CD4-positive, alpha-beta T cell treated with Interleukin-1 beta for 1 hour (primary cell): ENCODE measurements at places on chromosomes 6 and 20.

- no peak for DNase-seq
Measured at GRCh38 chr6:84052204-84052882, 18.8 kb downstream of the MRAP2 start.

DNA sequence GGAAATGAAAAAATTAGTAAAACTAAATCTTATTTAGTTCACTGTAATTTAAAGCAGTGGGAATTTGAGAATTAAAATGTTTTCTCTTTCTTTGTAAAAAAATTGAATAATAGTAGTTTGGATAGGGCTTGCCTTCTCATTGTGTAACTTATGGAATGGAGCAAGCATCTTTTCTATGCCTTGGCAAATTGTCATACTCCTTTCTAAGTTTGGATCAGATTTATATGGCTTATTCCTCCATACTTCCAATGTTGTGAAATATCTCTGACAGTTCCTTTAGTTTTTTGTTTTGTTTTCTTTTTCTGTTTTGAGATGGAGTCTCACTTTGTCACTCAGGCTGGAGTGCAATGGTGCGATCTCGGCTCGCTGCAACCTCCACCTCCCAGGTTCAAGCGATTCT is 176.4 kb downstream of the SAMD5 start:
- no peak for DNase-seq

GRCh38 chr6:121260651-121261102 is 73.6 kb downstream of the TBC1D32 start:
- no peak for DNase-seq

- DNase-seq: no peak
Measured at GRCh38 chr6:45727819-45728449, 287.7 kb downstream of the CLIC5 start.

- DNase-seq: no peak
Measured at GRCh38 chr6:146895772-146896061, 296.9 kb downstream of the ADGB start.

DNA sequence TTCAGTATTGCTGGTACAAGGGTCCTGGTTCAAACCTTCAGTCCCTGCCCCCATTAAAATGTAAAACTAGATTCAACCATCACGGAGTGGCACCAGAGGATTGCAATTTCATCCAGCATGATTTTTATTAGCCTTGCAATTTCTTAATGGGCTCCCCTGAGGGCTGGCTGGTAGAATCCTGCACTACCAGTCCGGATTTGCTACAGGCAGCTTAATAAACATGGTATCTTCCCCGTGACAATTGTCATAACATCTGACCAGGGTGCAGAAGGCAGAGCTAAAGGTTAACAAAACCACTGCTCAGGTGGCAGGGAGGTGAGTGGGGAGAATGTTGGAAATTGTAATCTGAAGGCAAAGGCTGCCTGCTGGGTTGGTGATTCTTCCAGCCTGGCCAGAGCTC is 94.5 kb downstream of the PKHD1 start:
- DNase-seq: no peak
